Activated CD4-positive, alpha-beta T cell treated with anti-CD3 and anti-CD28 coated beads for 36 hours (primary cell): ENCODE measurements at places on chromosomes 12 and 14.
A peak's percentile ranks its signal among the peaks of the same experiment; 100 is the strongest.

DNA sequence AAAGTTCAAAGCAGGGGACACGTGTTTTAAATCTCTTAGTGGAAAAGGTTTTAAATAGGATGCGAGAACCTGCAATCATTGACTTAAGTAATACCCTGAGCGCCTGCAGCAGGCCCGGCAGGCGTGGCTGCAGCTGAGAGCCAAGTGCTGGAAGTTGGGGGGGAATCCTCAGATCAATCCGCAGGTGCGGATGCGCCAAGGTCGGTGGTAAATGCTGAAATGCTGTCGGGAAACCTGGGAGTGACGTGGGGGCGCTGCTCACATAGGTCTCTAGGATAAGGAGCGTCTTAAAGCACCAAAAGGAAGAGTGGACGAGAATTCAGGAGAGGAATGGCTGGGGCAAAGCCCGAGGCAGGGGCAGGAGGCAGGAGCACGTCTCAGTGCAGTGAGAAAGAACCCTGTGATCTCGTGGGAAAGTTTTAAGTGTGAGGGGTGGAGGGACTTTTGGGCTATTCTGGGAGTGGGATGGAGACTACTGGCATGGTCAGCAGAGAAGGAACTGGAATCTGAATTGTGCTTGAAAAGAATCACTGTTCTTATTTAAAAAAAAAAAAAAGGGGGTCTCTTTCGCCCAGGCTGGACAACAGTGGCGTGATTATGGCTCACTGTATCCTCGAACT lies 883 bp upstream of the CDCA4 start:
- peak; percentile 60 for DNase-seq

- no peak for DNase-seq
Observed at GRCh38 chr12:78448692-78449091, 415.9 kb upstream of the SYT1 start.

GRCh38 chr12:120106151-120106550 lies 10.4 kb downstream of the RAB35 start:
- no peak for DNase-seq

DNA sequence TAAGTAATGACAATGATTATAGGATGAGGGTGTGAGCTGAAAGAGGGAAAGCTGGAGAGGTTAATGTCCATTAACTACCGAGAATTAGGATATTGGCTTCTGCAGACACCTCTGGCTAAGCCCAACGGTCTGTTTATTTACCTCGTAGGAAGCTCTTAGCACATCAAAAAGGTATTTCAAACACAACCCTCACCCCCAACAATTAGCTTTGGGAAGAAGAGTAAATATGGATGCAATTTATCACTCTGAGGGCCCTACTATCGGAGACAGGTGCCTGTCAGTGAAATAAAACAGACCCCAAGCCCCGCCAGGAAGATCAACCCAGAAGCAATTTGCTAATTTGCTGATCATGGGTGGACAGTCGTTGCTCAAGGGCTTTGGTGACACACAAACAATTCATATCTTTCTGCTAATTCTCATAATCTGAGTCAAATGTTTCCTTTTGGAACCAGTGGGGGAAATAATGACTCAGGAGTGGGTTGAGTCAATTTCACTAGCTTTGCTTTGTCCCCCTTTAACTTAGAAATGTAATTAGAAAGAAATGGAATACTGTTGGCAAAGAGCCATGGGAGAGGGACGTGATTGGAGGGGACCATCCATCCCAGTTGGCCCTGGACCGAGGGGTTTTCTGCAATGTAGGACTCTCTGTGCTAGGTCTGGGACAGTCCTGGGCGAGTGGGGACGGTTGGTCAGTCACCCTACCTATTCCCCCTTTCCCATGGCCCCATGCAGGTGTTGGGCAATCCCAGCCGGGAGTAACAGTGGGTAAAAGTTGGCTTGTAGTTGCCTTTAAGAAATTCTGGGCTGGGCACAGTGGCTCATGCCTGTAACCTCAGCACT lies 99.1 kb upstream of the MED13L start:
- peak; percentile 31 for DNase-seq

DNA sequence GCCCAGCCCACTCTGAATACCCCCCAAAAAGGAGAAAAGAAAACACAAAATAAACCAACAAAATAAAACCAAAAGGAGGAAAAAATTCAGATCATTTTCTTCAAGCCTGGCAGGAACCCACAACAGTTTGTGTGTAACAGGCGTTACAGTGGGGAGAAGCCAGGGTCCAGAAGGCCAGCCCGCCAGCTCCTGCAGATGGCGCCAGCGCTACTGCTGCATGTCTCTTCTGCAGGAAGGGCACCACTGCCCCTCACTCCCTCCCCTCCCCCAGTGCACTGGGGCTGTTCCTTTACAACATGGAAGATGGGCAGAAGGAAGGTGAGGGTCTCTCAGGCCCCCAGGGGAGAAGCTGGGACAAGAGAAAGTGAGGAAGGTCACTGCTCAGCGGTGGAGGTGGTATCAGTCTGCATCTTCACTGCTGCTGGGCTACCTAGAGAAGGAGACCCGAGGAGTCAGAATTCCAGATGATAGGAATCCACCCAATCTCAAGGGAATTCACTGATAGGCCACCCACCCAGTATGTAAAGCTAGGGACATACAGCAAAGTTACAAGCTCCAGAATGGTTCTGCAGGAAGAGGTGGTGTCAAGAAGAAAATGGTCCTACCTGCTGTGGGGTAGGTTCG lies 2.3 kb upstream of the NOP2 start:
- peak; percentile 76 for DNase-seq

DNA sequence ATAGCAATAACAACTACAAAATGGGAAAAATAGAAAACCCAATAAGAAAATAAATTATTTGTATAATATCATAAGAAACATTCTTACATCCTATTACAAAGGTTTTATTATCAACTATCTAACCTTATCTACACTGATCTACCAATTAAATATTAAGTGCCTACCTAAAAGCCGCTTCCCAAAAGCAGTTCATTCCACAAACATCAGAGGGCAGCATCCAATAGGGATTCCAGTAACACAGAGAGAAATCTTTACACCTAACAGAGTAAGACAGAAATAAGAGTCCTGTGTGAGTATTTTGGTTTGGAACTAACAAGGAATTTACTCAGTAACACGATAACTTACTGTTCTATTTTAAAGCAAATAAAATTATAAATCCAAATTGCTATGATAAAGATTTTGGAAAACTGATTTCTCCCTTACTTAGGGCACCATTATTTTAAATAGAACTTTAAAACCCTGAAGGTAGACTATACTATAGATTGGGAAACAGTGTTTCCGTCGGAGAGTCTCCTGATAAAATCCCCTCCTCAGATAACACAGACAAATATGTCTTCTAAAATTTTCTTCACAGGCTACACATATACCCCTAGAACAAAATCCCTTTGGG lies 15.0 kb downstream of the GXYLT1 start:
- DNase-seq = no peak

GRCh38 chr12:50055831-50056638 lies 1.4 kb upstream of the ASIC1 start:
- peak; percentile 79 for DNase-seq

GRCh38 chr14:28577187-28577586 lies 189.4 kb upstream of the FOXG1 start:
- no peak for DNase-seq

DNA sequence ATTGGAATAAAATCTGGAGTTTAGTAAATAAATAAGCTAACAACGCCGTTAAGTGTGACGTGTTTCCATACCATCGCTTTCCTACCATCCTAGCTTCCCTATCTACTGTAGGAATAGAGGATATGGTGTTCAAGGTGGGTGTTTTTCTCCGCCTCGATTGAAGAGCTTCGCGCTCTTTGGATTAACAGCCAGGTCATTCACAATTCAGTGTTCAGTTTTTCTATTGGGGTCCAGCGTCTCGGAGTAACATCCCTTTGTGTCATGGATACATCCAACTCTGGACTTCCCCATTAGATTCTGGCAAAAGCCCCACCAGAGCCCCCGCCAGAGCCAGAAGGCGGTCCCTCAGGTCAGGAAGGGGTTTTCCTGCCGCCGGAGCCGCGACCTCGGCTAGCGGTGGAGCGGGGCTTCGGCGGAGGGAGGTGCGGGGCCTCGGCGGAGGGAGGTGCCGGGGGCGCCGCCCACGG lies 1.2 kb upstream of the SRGAP1 start:
- no peak for DNase-seq

GRCh38 chr12:88870000-88870737 lies 289.9 kb upstream of the KITLG start:
- DNase-seq = no peak

DNA sequence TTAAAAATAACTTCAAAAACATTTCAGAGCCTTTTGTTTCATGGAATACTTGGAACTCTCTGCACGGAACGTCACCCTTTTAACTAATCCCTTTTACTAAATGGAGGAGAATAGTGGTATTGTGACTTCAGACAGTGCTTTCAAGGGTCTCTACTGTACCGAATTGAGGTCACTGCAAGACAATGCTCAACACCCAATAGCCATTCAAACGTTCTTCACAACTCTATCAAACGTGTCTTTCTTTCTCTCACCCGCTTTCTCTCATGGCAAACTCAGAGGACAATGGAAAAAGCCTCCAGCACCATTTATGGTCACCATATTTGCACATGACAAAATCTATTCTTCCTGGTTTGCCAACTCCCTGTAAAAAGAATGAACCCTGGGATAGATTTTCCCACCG lies 132.1 kb upstream of the SOX5 start:
- DNase-seq = no peak

DNA sequence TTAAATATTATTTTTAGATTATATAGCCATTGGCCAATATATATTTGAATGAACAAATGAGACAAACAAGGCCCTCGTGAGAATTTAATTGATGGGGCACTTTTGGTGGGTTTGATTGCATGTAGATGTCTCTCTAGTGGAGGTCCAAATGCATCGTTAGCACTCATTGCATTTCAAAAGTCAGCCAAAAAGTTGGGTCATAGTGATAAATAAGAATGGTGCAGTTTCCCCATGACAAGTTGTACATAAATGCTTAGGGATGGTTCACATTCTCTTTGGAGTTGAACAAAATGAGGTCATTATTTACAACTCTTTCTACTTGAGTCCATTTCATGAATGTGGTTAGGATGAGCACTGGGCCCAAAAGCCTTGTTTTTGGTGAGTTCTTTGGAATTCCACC lies 1.0 kb downstream of the BEST3 start:
- DNase-seq = no peak

DNA sequence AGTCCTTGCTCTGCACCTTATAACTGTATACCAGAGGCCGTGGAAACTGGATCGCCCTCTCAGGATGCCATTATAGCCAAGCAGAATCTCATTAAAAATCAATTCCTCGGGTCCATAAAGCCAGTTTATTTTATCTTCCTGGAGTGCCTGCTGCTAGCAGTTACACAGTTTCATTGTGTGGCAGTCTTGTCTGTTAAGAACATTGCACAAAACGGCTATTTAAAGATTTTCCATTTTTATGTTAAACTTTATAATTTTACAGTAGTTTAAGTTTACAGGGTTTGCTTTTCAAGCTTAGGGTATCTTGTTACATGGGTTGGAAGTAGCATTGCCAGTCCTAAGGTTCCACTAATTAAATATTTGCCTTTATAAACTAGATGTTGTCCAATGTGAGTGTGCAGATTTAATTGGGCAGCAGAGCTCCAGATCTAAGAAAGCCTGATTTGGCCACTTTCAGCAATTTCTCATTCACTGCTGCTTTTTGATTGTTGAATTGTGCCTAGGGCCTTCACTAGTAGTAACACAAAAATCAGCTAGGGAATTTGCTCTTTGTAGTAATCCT lies 17.0 kb downstream of the TMEM30B start:
- no peak for DNase-seq

DNA sequence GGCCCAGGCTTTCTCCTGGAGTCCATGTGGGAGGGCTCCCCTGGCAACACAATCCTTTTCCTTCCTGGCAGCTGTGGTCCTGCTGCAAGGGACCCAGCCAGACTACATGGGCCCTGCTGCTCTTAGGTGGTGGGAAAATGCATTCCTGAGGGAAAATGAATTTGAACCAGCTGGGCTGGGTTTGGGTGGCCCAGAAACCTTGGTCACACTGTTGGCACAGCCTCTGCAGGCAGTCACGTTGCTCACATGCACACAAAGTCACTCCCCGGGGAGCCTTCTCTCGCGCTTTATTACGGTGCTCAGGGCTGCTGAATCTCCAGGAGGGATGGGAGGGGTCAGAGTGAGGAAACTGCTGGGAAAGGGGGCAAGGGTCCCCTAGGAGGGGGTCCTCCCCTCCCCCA lies 17.2 kb downstream of the PLEKHG3 start:
- DNase-seq = no peak

DNA sequence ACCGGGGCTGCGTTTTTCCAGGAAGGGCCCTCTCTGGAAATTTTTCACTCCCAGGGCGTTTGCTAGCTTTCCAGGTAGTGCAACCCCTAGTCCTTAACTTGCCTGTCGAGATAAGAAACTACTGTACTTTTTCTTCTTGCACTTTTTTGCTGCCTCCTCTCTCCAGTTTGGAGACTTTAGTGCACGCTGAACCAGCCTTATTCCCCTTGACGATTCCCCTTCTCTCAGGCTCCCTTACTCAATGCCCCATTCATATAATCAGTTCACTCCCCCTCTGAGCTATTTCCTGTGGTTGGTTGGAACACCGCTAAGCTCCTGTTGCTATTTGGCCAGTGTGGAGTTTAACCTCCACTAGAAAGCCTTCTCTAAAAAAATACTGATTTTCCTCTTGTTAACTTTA lies 682 bp downstream of the CREBL2 start:
- peak; percentile 42 for DNase-seq

DNA sequence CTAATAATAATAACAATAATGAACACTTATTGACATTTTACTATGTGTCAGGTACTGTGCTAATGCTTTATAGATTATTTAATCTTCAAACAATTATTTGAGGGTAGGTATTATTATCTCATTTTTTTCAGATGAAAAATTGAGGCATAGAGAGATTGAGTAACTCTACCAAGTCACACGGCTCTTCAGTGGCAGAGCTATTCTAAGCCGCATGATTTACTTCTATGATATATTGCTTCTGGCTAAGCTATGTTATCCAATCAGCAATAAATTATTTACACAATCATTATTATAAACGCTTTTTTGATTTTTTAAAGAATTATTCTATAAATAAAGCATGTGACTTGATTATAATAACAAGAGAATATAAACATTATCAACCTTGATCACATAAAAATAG lies 80.0 kb downstream of the TMEM30B start:
- DNase-seq = no peak

DNA sequence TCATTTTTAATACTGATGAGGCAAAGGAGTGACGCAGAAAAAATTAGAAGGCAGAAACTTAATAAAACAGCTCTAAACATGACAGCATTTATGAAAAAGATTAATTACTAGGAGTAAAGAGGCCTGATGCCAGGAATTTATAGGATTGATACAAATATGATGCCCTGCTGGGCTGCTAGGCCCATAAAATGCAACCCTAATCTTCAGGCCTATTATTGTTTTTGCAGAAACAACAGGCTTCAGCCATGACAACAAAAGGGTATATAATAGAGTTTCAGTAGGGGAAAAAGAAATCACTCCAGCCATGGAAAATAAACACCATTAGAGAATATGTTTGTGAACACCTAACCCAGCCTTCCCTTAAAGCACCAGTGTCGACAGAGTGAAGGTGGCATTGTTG lies 50.6 kb downstream of the OTX2 start:
- DNase-seq = no peak

- DNase-seq = no peak
Observed at GRCh38 chr12:62128175-62128975, 131.8 kb upstream of the USP15 start.

GRCh38 chr12:76919383-76920171 lies 40.8 kb upstream of the CSRP2 start:
- DNase-seq = no peak

GRCh38 chr12:127570793-127571360 lies 696.1 kb upstream of the TMEM132C start:
- DNase-seq = no peak

- no peak for DNase-seq
Observed at GRCh38 chr12:16523951-16524331, 82.0 kb downstream of the LMO3 start.

GRCh38 chr14:36647824-36648753 lies 13.6 kb upstream of the PAX9 start:
- peak; percentile 19 for DNase-seq
